ENCODE measurements at places on chromosomes 13 and 19.
A peak's percentile ranks its signal among the peaks of the same experiment; 100 is the strongest.

GRCh38 chr13:97328222-97328790 is 105.7 kb upstream of the RAP2A start:
- no peak for DNase-seq

GRCh38 chr19:33627526-33627925 is 5.8 kb downstream of the CHST8 start:
- DNase-seq = no peak

DNA sequence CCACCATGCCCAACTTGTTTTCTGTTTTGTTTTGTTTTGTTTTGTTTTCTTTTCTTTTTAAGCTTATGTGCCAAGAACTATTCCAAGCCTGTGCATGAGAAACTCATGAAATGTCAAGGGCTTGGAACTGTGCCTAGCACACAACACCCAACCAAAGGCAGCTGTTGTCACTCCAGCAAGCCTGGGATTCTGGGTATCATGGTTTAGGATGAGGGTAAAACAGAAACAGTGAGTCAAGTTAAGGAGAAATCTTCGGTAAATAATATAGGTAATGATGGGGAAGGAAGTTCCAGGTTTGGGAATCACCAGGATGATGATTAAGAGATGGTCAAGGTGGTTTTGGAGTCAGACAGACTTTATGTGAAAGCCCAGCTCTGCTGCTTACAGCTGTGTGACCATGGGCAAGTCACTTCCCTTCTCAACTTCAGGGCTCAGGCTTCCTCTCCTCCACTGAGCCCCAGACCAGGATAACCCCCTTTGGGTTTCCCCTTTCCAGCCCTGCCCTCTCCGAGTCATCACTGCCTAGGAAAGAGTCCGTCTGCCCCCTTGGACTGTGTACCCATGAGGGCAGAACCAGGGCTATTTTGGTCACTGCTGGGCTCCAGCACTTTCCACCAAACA is 5.0 kb downstream of the PVR start:
- DNase-seq = no peak

DNA sequence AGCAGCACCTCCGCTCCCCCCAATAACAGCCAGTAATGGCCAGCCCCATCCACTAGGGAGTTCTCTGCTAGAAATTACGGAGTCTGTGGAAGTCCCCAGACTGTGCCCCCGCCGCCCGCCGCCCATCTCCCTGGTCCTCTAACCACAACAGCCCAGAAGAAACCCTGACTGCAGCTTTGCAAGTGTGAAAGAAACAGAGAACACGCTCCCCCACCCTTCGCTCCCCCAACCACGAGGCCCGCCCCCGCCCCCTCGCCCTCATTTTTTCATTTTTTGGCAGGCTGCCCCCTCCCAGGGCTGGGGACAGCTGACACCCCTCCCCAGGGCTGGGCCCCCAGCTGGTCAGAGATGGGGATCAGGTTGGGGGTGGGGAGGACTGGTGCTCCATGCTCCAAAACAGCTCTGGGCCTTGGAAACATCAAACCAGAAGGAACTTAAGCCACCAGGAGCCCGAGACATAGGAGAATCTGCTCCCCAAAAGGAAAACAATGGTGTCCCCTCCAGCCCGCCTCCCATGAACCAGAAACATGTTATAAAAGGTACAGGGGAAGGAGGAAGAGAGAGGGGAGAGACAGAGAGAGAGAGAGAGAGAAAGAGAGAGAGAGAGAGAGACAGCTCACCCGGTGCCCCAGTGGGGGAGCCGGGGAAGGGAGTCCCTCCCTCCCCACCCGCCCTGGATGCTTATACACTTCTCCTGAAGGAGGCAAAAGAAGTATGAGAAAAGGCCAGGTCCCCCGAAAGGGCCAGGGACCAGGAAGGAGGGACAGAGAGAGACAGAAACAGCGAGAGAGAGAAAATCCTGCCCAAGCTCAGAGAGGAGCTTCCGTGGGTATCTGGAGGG is 29.8 kb upstream of the ASF1B start:
- no peak for DNase-seq

GRCh38 chr19:6610934-6611852 is 20.2 kb upstream of the CD70 start:
- no peak for DNase-seq

- peak; percentile 41 for DNase-seq
Observed at GRCh38 chr19:4660181-4660791, 9.9 kb downstream of the MYDGF start.

- no peak for DNase-seq
Observed at GRCh38 chr19:35757231-35757748, 461 bp upstream of the HSPB6 start.

GRCh38 chr13:27131906-27132305 is 39.7 kb downstream of the USP12 start:
- DNase-seq = no peak

- DNase-seq = no peak
Observed at GRCh38 chr19:12782174-12782423, 6.7 kb upstream of the HOOK2 start.

DNA sequence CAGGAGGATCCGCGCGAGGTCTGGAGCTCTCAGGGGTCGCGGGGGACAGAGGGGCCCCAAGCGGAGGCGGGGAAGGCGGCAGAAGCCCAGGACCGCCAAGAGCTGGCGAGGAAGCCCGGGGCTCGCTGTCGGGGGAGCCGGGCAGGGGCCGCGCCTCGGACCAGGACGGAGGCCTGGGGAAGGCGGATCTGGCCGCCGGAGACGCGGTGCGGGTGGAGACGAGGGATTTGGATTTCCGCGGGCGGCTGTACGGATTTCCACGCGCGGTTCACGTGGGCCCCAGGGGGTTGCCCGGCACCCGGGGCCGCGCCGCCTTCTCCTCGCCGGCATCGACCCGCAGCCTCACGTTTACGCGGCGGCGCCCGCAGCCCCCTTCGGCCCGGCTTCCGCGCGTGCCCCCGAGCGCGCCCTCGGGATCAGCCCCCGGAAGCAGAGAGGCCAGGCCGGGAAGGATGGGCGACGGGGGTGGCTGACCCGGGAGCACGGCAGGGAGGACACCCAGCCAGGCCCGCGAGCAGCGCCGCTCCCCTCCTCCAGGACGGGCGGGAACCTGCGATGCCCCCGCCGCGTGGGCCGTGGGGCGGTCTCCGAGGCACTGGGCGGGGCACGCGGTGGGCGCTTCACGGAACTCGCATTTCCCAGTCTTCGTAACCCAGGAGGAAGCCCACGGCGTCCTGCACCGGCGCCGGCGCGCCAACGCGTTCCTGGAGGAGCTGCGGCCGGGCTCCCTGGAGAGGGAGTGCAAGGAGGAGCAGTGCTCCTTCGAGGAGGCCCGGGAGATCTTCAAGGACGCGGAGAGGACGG is 4.7 kb downstream of the F7 start:
- DNase-seq = no peak

DNA sequence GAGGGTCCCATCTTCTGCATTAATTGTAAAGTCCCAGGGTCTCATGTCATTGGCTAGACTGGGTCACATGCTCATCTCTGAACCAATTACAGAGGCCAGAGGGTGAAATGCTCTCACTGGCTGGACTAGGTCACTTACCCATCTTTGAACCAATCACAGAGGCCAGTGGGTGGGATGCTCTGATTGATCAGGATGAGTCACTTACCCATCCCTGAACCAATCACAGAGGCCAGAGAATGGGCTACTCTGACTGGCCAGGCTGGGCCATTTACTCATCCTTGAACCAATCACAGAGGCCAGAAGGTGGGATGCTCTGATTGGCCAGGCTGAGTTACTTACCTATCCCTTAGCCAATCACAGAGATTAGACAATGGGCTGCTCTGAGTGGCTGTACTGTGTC is 5.3 kb downstream of the MISP start:
- DNase-seq = peak; percentile 53

DNA sequence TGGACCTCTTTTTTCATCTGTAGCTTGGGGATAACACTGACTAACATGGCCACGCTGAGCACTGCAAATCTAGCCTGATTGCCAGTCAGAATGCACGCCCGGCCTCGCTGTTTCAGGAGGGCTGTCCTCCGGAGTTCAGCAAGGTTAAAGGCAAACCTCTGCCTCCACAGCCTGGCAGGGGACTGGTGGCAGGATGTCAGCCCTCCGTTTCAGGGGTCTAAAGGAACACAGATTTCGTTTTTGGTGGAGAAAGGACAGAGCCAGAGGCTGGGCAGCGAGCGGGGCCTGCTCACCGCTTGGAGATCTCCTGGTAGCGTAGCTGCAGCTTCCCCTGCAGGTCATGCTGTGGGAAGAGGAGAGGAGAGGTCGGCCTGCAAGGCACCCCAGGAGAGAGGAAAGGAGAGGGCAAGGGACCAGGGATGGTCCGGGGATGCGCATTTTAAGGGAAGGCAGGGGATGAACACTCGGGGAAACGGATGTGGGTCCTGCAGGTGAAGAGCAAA is 560 bp downstream of the NDUFA7 start:
- DNase-seq = peak; percentile 45

DNA sequence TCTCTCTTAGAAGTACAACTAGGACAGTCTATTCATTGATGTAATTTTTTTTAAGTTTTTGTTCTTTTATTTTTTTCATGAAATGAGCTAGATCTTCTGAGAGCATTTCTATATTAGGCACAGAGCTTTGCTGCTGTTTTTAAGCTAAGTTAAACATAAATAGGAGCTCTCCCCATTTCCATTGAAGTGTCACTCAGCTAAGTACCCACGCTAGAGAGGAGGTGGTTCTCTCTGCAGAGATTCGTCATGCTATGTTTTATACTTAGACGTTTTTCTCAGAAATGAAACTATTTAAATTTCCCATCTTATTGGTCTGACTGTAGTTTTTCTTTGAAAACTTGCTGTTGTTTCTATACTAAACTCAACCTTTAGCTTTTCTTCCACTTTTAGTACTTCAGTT is 271.5 kb downstream of the PCDH9 start:
- DNase-seq = no peak

DNA sequence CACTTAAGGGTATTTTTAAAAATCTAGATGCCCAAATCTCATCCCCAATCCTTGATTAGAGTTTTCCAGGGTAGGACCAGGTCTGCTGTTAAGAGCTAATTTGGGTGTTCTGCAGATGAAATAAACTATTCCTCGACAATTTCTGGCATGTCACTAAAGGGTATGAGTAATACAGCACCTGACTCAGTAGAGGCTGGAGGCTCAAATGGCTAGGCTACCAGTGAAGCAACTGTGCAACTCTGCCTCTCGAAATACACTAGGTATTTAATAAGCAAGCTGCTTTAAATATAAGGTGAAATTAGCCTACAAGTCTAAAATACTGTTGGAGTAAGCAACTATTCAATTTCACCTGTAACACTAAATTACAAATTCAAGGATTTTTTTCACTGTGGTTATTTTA is 1.5 kb downstream of the RNF6 start:
- no peak for DNase-seq

DNA sequence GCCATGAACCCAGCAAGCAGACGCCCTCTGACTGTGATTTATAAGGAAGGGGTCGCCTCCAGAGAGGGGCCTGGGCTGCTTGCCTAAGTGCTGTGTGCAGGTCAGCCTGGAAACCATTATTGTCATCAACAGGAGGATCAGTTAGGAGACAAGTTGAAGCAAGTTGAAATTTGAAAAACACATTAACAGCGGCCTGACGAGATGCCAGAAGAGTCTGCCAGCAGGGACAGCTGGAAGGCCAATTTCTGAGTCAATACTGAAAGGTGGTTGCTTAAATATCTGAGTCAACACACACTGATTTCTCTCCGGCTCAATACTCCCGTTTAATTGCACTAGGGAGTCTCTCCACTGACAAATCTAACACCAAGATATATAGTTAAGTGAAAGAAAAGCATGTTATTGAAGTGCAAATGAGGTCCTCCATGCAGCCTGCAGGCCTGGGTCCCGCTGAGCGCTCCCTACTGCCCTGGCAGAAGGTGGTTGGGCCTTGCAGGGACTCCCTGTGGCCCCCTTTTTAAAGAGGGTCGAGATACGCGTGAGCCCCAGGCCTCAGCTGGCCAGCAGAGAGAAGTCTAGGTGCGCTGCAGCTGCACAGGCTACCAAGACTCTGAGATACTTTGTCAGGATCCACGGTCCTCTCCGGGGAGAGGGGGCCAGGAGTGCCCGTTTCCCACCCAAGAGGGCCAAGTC is 91.1 kb downstream of the RNASEH2B start:
- DNase-seq = no peak

DNA sequence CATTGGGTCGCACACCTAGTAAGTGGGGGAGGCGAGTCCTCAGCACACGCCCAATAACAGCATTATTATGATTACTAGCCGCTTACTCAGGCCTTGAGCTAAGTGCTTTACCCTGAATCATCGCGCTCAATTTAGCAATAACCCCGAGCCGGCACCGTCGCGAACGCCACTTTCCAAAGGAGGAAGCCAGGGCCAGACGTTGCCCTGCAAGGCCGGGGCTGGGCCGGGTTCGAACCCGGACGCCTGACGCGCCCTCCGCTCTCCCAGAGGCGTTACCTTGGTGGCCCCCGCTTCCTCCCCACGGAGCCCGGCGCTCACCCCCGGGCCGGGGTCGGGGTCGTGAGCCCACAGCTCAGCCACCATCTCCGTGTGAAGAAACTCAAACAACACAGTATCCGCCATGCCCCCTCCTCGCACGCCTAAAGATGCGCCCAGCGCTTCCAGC is at the start of gene TRAPPC6A:
TSS of gene TRAPPC6A (minus strand) at position 421 of the 445 bp plus-strand sequence. CDS start at position 402, 19 bp downstream.
- no peak for DNase-seq

GRCh38 chr19:16542910-16543472 is 754 bp upstream of the CHERP start:
- peak; percentile 15 for DNase-seq

DNA sequence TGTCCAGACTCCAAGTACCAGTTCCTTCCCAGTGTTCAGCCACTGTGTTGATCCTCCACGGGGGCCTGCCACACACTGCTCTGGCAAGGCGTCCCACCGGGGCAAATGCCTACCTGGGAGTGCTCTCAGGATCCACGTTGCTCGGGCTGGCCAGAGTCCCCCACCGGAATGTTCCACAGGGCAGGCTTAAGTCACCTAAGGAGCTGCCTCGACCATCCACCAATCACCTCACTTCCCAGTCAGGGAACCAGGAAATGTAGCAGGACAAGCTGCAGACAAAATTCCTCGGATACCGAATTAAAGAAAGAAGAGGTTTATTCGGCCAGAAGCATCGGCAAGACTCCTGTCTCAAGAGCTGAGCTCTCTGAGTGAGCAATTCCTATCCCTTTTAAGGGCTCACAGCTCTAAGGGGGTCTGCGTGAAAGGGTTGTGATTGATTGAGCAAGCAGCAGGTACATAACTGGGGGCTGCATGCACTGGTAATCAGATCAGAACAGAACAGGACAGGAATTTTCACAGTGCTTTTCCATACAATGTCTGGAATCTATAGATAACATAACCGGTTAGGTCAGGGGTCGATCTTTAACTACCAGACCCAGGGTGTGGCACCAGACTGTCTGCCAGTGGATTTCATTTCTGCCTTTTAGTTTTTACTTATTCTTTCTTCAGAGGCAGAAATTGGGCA is 56.9 kb upstream of the EDNRB start:
- no peak for DNase-seq
